Vagina (tissue), 2 donors: ENCODE measurements at places on chromosomes 3 and 15.
A peak's percentile ranks its signal among the peaks of the same experiment; 100 is the strongest.

DNA sequence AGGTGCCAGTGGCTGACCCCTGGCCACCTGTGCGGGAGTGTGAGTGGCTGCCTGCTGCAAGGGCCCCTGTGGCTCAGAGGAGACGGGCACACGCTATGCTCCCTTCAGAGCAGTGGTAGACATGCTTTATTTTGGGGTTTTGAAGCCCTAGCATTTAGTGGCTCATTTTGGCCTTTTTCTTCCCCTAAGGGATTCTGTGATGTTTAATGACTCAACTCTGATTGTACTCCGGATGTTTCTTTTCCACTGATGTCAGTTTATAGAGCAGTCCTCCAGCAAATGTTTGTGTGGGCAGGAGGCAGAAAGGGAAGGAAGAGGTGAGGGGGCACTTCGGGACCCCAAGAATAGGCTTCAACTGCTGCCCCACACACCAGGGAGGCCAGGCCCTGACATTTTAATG is 288.9 kb upstream of the C2CD4B start:
- no peak for DNase-seq

- DNase-seq: no peak
Measured at GRCh38 chr15:88241060-88241459, 15.5 kb downstream of the NTRK3 start.

- DNase-seq: no peak
Measured at GRCh38 chr3:196273655-196274054, 13.9 kb downstream of the PCYT1A start.

- DNase-seq: no peak
Measured at GRCh38 chr3:195085356-195086130, 185.4 kb downstream of the XXYLT1 start.

GRCh38 chr3:42755681-42756578 is 17.1 kb downstream of the CCDC13 start:
- no peak for DNase-seq

- DNase-seq: no peak
Measured at GRCh38 chr15:45110256-45110820, 3.6 kb downstream of the DUOX2 start.

- no peak for DNase-seq
Measured at GRCh38 chr3:95280711-95281352, 1218.0 kb downstream of the NSUN3 start.

GRCh38 chr3:11530153-11530721 is 113.5 kb downstream of the VGLL4 start:
- no peak for DNase-seq

DNA sequence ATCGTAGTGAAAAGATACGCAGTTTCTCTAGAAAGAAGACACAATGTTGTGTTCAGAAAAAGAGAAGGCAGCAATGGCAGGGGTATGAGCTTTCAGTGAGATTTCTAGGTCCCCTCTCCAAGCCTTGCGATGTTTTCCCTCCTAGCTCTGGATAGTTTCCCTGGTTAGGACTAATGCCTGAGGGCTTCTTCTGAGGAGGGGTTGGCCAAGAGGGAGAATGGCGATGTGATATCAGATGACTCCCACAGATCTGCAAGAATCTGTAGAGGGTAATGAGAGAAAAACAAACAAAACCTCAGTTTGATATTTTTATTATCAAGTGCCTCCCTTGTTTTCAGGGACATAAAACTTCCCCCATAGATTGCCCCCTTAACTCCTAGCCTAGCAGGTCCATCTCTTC is 4.1 kb upstream of the CLDN1 start:
- DNase-seq: no peak

DNA sequence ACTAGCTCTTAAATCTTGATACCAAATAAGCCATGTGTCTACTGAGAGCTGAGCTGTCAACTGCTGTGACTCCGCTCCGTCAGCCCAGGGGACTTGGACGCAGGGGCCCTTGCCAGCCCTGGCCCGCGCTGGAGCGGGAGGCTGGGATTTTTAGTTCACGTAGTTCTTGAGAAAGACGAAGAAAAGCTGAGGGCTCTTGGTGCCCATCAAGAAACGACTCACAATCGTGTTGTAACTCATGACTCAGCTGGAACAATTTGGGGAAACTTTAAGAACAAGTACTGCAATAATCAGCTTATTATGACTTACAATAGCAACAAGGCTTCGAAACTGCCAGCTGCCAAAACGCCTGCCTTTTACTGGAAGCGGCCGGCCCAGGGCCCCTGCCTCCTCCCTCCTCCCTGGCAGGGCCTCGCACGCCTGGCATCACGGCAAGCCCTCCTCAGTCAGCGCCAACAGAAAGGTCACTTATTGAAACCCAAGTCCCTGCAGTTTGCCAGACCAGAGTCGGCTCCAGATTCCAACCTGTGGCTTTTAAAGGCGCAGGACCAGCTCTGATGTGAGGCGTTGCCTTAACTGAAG is 60.3 kb downstream of the RGMA start:
- peak; percentile 95 for DNase-seq
